ENCODE measurements at places on chromosomes 3 and 15.
A peak's percentile ranks its signal among the peaks of the same experiment; 100 is the strongest.

GRCh38 chr15:48751595-48751994 lies 59.3 kb downstream of the CEP152 start:
- no peak for DNase-seq

DNA sequence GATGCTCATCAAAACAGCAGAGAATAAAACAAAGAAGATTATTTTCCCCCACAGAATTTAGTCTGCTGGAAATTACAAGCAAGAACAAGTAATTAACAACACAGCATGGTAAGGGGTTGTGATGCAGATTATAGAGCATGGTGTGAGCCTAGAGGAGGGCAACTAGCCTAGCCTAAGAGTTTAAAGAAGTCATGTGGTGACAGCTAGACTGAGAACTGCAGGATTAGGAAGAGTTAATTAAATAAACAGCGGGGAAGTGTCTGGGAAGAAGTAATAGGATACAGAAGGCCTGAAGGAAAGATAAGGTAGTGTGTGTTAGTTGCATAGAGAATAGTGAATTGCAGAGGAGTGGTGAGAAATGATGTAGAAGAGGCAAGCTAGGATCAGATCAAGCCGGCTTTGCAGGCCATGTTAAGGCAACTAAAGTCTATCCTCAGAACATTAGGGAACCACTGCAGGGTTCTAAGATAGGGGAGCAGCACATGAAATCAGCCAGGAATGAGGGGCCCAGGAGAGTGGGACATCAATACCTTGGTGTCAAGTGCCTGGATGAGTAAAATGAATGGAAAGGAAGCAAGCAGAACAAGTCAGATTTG lies 11.9 kb upstream of the PKM start:
- DNase-seq = no peak

GRCh38 chr3:101635954-101636798 lies 40.8 kb downstream of the ZBTB11 start:
- DNase-seq = no peak

- no peak for DNase-seq
Observed at GRCh38 chr15:70096215-70097062, 1.3 kb downstream of the TLE3 start.

- DNase-seq = no peak
Observed at GRCh38 chr15:34953851-34954250, 15.7 kb downstream of the AQR start.

GRCh38 chr15:68300115-68300940 lies 22.8 kb downstream of the FEM1B start:
- no peak for DNase-seq

GRCh38 chr15:63530752-63531299 lies 26.4 kb downstream of the USP3 start:
- no peak for DNase-seq

DNA sequence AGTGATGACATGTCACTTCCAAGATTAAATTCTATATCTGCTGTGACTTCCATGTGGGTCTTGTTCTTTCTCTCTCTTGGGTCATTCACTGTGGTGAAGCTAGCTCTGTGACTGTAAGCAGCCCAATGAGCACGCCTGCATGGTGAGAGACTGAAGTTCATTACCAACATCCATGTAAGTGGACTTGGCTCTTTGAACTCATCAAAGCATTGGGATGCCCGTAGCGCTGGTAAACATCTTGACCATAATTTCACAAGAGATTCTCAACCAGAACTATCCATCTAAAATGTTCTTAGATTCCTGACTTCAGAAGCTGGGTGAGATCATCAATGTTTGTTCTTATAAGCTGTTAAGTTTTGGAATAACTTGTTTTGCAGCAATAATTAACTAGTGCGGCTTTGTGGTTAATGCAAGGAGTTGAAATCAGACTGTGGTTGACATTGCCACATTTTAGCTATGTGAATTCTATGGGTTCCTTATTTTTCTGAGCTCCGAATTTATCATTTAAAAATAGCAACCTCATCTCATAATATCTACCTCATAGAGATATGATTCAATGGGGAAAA lies 31.6 kb upstream of the LRRC3B start:
- no peak for DNase-seq

- DNase-seq = no peak
Observed at GRCh38 chr3:63949005-63949404, 36.8 kb upstream of the SCAANT1 start.

GRCh38 chr15:64182859-64183370 lies 20.1 kb upstream of the PPIB start:
- no peak for DNase-seq

GRCh38 chr15:66777596-66778313 lies 75.7 kb downstream of the SMAD6 start:
- no peak for DNase-seq

- no peak for DNase-seq
Observed at GRCh38 chr15:63322541-63322940, 45.1 kb downstream of the APH1B start.

GRCh38 chr3:135240426-135240825 lies 445.4 kb downstream of the EPHB1 start:
- no peak for DNase-seq

DNA sequence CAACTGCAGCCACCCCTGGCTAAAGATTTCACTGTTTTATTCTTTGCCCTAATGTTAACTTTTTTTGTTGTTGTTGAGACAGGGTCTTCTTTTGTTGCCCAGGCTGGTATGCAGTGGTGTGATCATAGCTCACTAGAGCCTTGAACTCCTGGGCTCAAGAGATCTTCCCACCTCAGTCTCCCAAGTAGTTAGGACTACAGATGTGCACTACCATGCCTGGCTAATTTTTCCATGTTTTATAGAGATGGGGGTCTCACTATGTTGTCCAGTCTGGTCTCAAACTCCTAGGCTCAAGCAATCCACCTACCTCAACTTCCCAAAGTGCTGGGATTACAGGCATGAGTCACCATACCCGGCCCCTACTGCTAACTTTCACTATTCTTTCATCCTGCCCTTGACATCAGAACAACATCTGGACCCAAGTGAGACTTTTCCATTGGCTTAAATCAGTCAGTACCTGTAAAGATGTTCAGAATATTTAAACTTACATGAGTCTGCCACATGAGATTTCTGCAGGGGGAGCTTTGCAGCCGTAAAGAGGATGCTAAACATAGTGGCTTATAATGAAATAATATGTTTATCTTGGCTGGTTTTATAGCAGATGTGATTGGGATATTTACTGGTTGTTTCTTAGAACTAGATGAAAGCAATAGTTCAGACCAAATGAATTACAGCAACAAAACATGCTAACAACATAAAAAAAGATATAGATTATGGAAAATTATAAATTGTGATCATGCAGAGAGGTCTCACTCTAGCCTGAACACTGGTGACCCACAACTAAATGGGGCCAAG lies 73.6 kb downstream of the HMG20A start:
- DNase-seq = no peak

GRCh38 chr3:109072194-109072593 lies 45.7 kb downstream of the MORC1 start:
- no peak for DNase-seq

DNA sequence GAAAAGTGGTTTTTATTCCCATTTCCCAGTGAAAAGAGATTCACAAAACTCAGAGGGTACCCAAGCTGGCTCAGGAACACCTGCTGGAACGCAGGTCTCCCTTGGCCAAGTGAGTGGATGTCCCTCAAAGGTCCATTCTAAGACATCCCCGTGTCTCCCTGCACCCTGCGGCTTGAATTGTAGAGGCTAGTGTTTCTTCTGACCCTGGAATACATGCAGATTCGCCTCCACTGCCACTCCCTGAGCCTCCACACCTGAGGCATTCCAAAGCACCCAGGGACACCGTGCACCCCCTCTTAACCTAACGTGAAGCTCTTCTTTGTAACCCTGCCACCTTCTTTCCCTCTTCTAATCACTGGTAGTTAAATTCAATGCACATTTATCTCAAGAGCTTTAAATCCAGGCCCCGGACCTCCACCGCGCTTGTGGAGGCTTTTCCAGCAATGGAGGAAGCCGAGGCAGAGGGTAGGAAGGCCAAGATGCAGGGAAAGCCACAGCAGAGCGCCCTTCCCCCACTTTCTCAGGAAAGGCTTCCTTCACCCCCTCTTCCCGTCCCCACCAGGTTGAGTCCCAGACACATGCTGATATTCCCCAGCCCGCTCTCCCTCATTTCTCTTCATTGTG lies 590 bp upstream of the ITGA11 start:
- DNase-seq = no peak

DNA sequence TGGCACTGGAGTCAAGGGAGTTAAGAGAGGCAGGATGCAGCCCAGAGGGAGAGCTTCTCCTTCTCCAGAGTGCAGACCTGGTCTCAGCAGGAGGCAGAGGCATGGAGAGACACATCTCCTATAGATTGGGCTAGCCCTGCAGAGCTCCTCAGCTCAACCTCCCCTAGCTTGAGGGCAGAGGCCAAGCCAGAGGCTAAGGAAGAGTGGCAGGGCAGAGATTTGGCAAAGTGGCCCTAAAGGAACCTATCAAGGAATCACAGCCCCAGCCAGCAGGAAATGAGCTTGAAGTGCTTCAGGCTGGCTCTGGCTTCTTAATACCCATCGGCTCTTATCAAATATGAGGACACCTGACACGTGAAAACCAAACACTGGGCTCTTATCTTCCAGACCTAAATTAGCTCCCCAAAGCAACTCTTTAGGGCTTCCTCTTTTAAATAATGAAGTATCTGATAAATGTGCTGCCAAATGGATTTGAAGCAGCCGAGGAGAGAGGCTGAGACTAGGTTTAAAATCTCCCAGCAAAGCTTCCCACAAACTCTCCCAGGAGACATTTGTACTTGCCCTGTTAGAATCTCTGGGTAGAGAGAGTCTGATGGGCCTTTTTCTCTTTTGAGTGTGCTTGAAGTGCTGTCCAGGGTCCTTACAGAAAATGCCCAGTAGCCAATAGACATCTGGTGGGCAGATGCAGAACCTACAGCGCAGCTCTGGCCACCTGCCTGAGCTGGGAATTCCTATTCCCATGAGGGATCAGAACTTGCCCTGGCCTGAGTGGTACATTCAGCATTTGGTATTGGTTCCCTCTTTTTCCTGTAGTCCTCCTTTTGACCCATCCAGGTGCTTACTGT lies 271.4 kb downstream of the CLSTN2 start:
- DNase-seq = no peak

DNA sequence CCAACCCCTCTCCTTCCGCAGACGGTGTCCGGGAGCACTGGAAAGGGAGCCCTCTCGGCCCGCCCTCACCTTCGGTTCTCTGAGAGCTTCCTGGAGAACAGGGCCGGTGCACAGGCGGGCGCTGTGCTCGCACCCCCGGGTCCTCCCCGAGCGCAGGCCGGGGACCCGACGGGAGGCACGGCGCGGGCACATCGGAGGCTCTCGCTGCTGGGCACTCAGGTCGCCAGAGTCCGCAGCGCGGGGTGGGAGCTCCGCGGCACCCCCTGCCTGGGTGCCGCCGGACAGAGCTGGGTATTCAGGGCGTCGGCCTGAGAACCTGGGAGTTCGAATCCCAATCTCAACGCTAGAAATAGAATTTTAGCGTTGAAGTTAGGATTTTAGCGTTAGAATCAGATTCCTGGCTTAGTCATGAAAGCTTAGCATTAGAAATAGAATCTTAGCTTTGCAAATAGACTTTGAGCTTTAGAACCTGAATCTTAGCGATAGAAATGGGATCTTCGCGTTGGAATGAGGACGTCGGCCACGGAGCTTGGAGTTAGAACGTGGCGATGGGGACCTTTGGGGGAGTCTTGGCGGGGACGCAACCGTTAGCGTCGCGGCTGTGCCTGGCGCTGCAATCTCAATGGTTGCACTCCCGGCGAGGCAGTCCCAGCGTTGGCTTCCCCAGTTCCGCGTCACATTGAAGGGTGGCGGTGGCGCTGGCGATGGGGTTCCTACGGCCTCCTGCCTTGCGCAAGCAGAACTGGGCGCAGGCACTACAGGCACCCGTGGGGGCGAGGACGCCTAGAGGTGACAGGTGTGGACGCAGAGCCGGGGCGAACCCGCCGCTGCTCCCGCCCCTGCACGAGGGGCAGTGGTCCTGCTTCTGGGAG lies 549 bp downstream of the TRH start:
- DNase-seq = no peak

- DNase-seq = no peak
Observed at GRCh38 chr3:195462308-195462610, 19.4 kb upstream of the ACAP2 start.

GRCh38 chr15:44536962-44537734 lies at the start of gene EIF3J:
Gene EIF3J (plus strand): TSS chr15:44537147. CDS start chr15:44537195, 48 bp downstream.
- peak; percentile 86 for DNase-seq

- no peak for DNase-seq
Observed at GRCh38 chr3:100045696-100046095, 68.6 kb downstream of the FILIP1L start.

- DNase-seq = no peak
Observed at GRCh38 chr15:95405447-95405846, 925.1 kb upstream of the NR2F2 start.

- no peak for DNase-seq
Observed at GRCh38 chr3:14047841-14048240, 76.8 kb downstream of the CHCHD4 start.

GRCh38 chr3:196741249-196741889 lies 1.7 kb downstream of the PAK2 start:
- DNase-seq = no peak

- DNase-seq = no peak
Observed at GRCh38 chr3:132593947-132594323, 3.1 kb upstream of the ACKR4 start.

DNA sequence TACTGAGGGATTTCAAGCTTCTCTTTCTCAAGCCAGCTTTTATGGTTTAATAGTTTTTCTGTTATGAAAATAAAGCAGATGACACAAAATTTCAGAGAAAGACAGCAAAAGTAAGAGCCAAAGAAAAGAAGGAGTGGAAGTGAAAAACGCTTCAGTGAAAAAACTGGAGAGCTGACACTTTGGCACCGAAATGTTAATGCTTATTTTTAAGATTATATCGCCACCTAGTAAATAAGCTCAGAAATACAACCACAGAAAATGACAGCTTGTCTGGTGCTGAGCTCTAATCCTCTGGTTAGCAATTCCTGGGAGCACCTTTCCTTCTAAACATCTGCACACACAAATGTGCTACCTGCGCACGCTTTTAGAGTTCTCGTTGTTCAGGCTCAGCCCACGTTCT lies 101.6 kb downstream of the ZPLD1 start:
- no peak for DNase-seq

DNA sequence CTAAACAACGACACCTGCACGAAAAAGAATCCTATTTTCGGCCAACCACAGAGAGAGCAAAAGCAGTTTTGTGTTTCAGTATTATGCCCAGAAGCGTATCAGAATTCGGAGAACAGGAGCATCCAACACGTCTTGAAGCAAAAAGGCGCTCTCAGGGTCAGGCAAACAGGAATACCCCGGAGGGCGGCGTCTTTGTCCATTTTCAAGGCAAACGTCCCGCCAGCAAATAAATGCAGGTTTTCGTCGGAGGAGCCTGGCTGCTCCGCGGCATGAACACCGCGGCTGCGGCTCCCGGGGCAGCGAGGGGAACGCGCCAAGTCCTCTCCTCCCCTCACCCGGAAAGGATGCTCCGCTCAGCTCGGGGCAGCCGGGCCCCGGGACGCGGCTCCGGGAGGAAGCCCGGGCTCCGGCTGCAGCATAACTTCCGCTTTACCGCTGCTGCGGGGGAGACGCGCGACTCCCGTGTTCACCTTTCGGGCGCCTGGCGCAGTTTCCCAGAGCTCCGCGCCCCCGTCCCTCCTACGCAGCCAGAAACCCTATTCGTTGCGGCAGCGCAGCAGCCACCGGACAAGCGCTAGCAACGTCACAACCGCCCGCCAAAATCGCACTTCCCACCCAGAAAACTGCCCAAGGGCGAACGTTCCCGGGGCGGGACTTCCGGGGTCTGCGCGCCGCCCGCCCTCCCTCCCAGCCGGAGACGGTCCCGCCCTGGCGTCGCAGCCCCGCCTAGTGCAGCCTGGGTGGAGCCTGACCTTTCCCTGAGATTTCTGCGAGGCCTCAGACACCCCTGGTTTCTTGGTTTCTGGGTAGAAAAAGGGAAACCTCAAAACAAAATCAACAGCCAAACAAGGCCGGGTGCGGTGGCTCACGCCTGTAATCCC lies at the start of gene RNF168:
TSS of gene RNF168 (minus strand) at position 573 of the 881 bp plus-strand sequence. CDS start 595 bp downstream, outside the sequence.
- peak; percentile 87 for DNase-seq

GRCh38 chr3:125006291-125006731 lies 49.5 kb downstream of the HEG1 start:
- peak; percentile 40 for DNase-seq

Measured in left renal pelvis (tissue), 4 donors.